ENCODE measurements at places on chromosomes 1 and 21.
A peak's percentile ranks its signal among the peaks of the same experiment; 100 is the strongest.

DNA sequence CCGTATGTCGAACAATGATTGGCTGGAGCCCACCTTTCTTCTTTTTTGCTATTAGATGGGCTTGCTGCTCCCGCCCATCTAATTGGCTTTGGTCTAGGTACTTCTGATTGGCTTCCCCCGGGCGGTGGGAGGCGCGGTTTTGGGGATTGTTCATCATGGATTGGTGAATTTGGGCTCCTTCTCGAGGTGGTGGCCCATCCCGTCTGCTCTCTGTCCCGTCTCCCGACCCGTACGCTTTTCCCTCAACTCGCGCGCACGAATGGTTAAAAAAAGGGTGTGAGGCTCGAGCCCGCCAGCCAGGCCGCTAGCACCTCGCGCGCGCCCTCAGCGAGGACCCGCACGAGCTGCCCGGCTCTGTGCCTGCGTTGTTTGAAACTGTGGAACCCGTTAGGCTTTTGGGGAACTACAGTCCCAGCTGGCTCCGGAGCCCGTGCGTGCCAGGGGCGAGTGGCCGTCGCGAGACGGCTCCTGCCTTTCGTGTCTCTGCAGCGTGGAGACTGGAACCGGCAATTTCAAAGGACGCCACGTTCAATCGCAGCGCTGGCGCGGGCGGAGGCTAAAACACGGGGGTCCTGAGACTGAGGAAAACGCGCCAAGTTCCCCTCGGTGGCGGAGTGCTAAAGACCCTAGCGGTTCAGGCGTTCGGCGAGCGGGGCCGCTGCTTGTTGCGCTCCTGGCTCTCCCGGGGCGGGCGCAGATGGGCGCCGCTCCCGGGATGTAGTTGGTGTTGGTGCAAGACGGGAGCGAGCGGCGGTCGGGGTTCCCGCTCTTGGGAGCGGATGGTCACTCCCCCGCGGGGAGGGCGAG, at the start of gene USP1:
TSS of gene USP1 (plus strand) at position 584 of the 807 bp plus-strand sequence. CDS start 2,819 bp downstream, outside the sequence.
- peak; percentile 98 for DNase-seq

DNA sequence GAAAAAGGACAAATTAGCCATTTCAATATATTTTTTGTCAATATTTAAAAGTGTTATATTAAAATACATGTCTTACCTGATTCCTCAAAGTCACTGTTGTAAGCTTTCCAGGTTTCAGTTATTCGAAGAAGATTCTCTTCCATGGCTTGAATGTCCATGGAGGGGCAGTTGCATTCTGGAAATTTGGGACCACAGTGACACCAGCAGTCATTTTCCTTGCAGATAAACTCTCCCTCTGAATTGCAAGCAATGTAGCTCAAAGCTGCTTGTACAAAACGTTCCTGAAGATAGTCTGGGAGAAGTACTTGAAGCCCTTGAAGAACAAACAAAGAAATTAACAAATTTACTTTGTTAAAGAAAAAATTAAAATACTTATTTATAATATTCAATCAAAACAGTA, 251.7 kb downstream of the BRINP3 start:
- peak; percentile 6 for DNase-seq

- DNase-seq = no peak
These were observed 70.0 kb upstream of the ZNF281 start for GRCh38 chr1:200479816-200480215.

- no peak for DNase-seq
These were observed 142.3 kb upstream of the COL6A1 start for GRCh38 chr21:45839274-45839673.

DNA sequence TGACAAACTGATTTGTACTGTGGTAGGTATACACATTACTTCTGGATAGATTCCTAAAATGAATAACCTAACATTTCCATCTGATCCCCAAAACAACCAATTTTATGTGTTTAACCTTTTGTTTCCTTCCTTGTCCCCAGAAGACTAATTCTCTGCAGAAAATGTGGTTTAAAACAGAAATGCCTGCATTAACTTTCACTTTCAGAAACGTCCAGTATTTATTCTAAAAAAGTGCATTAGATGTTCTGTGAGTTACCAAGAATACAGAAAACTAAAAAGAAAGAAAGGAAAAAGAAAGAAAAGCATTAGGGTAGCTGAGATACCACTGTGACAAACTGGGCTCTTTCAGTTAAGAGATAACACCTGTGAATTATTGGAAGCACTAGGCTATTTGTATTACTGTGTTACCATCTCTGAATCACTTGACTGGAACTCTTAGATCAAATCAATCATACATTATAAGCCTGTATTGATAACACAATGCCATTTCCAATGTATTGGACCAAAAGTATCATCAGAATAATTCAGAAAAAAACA, 177.7 kb downstream of the NCAM2 start:
- no peak for DNase-seq

DNA sequence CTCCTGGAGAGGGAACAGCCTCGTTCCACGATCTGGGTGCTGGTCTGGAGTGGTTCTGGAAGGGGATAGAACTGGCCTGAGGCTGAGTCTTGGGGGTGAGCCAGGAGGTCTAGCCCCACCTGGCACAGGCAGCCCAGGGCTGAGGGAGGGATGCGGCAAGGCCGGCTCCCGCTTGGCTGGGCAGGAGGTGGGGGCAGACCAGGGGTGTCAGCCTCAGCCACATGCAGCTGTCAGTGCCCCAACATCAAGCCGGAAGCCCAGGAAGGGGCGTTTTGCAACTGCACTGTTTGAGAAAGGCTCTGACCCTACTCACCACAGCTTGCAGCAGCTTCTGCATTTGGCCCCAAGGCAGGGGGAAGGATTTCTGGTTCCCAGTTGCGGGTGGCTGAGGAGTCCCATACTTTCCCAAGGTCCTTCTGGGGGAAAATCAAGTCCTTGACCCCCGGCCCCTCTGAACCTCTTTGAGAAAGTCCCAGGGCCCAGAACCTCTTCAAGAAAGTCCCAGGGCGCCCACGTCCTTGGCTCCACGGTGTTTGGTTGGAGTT, 2.0 kb downstream of the EFHD2 start:
- no peak for DNase-seq

- DNase-seq = no peak
These were observed 107.9 kb downstream of the RYR2 start for GRCh38 chr1:237149857-237150256.

GRCh38 chr1:25065321-25065721, 135.2 kb upstream of the RUNX3 start:
- no peak for DNase-seq

- no peak for DNase-seq
These were observed 37.5 kb upstream of the ATP2B4 start for GRCh38 chr1:203589171-203589570.

DNA sequence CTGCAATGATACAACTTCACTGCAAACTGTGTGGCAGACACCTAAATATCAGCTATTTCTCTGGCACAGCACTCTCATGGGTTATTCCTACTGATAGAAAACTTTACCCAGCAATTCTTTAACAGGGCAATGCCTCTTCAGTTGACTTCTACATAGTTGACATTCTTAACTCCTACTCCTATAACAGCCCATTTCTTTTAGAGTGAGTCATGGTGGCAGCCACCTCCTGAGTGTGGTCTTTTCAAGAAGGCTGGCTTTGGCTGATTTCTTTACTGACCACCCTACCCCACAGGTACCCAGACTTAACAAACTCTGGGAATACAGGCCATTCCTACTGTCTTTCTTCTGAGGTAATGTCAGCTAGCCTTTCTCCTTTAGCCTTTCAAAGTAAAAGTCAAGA, 805.8 kb upstream of the ADGRL2 start:
- peak; percentile 26 for DNase-seq

GRCh38 chr1:224718470-224719053, 102.4 kb downstream of the CNIH3 start:
- DNase-seq = no peak

- no peak for DNase-seq
These were observed 24.9 kb upstream of the SCAF4 start for GRCh38 chr21:31756787-31757186.

DNA sequence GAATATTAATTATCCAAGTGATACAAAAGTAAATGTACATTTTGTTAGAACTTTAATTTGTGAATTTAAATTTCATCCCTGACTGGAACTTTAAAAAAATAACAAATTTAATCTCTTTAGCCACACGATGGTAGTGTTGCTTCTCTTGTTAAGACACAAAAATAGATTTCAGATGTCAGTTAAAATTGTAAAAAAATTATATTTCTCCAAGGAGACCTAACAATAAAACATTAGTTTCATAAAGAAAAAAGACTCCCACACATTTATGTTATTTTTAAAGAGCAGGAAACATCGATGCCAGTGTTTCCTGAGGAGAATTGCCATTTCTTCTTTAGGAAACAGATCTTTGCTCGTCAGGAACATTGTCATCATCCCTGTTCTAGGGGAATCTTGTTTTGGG, 74.0 kb upstream of the DEPDC1 start:
- no peak for DNase-seq

GRCh38 chr1:26029054-26029863, 7.7 kb downstream of the EXTL1 start:
- DNase-seq = no peak

GRCh38 chr1:216389774-216390173, 33.5 kb downstream of the USH2A start:
- no peak for DNase-seq

DNA sequence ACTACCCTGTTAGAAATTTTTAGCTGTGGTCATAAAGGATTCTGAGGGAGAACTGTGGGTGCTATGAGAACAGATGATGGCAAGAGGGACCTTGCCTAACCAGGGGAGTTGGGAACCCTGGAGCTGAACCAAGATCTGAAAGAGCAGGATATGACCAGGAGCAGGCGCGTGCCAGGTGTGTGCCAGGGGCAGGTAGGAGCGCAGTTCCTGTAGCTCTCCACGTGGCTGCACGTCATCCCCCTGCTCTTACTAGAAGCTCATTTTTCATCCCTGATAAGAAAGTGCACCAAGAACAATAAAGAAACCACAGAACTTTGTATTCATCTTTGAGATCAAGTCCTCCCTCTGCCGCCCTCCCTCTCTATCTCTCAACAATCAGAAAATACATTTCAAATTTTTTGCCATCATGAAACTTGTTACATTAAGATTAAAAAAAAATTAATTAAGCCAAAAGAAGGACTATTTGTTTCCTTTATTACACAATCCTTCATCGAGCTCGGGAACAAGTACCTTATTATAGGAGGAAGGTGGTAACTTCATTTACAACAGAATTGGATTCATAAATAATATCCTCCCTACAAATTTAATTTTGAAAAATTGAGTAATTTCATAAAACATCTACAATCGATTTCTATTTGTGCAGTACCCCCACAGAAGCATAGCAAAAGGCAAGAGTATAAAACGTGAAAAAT, 78.5 kb downstream of the SLC35F3 start:
- no peak for DNase-seq

All from ACHN (cell line).